ENCODE measurements at places on chromosomes 16 and 17. TPM values are rescaled to one million over a fixed set of nuclear protein-coding genes. Genes with fewer than 3 reads are reported as not detected.

Gene EXOC3L1
- total RNA-seq = 1.2 TPM

Gene ANKRD40CL
- 147 TPM for total RNA-seq

Gene ACADVL
- total RNA-seq = 1,292 TPM

Gene RPL13
- 2,610 TPM for total RNA-seq

Gene ADAM11
- total RNA-seq = 1.4 TPM

- no peak for DNase-seq
Observed at GRCh38 chr16:3147046-3147756, 12.4 kb downstream of the ZNF213 start.

DNA sequence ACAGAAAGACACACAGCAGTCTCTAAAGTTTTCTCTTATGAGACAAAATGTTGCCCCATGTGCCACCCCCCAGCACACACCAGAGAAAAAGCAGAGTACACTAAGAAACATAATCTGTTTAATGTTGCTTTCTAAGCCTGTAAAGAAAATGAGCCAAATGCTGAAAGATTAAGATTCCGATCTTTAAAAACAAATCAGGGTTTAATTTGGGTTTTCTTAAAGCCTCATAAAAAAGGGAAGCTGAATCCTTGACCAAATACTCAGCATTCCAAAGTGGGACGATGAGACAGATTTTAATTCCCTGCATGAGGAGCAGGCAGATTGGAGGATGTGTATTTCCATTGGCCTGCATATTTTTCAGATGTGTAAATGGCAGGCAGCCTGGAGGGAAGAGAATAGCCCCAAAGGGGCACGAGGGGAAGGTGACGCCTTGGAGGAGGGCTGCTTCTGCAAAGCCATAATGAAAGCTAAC, 118.4 kb downstream of the COPRS start:
- DNase-seq = no peak

- no peak for DNase-seq
Observed at GRCh38 chr17:47644324-47644723, 5.4 kb upstream of the KPNB1 start.

- no peak for DNase-seq
Observed at GRCh38 chr17:64158831-64159590, 29.1 kb upstream of the ERN1 start.

DNA sequence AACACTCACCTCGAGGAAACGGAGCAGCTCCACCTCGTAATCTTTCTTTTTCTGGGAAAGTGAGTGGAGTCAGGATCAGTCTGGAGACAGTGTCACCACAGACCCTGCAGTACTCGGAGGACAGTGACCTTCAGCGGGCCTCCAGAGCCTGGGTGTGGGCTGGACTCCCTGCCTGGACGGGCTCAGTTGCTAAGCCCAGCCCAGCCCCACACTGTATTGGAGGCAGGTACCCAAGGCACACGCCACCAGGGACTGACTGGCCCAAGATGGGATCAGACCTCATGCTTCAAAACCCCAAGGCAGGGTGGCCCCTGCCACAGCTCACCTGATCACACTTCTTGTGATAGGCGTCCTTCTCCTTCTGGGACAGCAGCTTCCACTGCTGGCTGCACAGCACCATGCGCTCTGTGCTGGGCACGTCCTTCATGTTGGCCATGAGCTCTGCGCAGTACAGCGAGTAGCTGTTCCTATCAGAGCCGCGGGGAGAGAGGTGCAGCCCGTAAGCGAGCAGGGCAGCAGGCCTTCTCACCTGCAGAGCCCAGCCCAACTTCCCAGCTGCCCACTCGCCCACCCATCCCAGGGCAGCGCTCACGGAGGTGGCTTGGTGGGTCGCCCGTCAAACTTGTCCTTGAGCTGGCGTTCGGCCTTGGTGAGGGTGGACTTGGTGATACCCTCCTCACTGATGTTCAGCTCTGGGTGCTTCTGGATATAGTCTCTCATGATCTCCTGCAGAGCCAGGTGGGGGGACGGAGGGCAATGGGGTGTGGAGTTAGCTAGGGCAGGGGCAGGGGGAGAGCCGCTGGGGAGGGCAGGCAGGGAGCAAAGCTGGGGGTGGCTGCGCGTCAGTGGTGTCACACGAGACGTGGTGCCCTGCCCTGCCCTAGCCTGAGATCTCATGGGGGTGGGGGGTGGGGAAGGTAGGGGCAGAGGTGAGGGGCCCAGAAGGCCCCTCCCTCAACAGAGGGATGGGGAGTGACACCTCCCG, 7.9 kb downstream of the UBTF start:
- no peak for DNase-seq

DNA sequence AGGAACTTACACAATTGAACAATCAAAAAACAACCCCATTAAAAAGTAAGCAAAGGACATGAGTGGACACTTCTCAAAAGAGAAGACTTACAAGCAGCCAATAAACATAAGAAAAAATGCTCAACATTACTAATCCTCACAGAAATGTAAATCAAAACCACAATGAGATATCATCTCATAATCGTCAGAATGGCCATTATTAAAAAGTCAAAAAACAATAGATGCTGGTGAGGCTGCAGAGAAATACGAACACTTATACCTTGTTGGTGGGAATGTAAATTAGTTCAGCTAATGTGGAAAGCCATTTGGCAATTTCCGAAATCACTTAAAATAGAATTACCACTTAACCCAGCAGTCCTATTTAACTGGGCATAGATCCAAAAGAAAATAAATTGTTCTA, 301.9 kb upstream of the KCNJ16 start:
- DNase-seq = no peak

DNA sequence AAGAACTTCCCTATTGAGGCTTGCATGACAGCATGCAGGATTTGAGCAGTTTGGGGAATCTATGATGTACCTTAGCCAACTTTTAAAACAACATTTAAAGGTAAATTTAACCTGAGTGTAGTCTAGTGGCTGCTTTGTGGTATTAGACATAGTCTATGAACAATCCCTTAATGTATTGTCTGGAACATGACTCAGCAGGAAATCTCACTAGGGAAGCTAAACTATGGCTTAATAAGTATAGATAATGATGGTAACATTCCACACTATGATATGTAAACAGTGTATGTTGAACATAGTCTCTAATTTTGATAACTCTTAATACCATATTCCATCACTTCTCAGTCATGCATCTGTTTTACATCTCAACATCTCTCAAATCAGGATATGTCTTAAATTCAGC, 52.1 kb upstream of the SLC12A3 start:
- DNase-seq = no peak

GRCh38 chr16:17365211-17365541, 105.6 kb downstream of the XYLT1 start:
- no peak for DNase-seq

GRCh38 chr17:75978938-75979704, at the start of the genes ACOX1 and TEN1:
TSS of gene ACOX1 (minus strand) at chr17:75979166. CDS start at chr17:75979073, 93 bp downstream.
TSS of gene TEN1 (plus strand) at chr17:75979240. CDS start at chr17:75986193, 6,953 bp downstream.
- DNase-seq = peak; percentile 97

DNA sequence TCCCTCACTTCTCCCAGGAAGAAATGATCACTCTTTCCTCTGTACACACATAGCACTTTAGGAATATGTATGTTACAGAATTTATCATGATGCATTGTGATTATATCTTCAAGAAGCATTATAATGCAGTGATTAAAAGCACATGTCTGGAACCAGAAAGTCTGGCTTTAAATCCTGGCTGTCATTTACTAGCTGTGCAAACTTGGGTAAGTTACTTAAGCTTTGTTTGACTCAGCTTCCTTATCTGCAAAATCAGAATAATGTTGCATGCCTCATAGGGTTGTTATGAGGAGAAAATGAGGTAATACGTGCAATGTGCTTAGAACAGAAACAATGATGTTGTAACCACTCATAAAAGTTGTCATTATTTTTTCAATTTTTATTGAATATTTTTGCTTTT, 156.3 kb upstream of the ZKSCAN2 start:
- DNase-seq = no peak

- DNase-seq = peak; percentile 67
Observed at GRCh38 chr17:2017274-2017941, 7.7 kb downstream of the RTN4RL1 start.

All from Peyer's patch (tissue), 4 donors.